ENCODE measurements at places on chromosomes 16 and 17. TPM values are rescaled to one million over a fixed set of nuclear protein-coding genes. Genes with fewer than 3 reads are reported as not detected.

The ATP2C2 gene
- 14.2 TPM for total RNA-seq

The COPZ2 gene
- 4.8 TPM for total RNA-seq

The CHST4 gene
- total RNA-seq = not detected

The STH gene
- not detected for total RNA-seq

The ORMDL3 gene
- 44.1 TPM for total RNA-seq

The COX4I1 gene
- total RNA-seq = 442 TPM

The PPP1R27 gene
- total RNA-seq = not detected

The CD300E gene
- under 0.01 TPM for total RNA-seq

The TBX21 gene
- not detected for total RNA-seq

The ZNF423 gene
- under 0.01 TPM for total RNA-seq

The CBLN1 gene
- not detected for total RNA-seq

The PLA2G10 gene
- not detected for total RNA-seq

The TLCD2 gene
- total RNA-seq = 6.0 TPM

The HSD17B1 gene
- 19.5 TPM for total RNA-seq

The KRT17 gene
- 29,975 TPM for total RNA-seq

The DEXI gene
- total RNA-seq = 60.2 TPM

The CCDC78 gene
- total RNA-seq = 2.2 TPM

The MKS1 gene
- total RNA-seq = 9.4 TPM

The BICDL2 gene
- 10.4 TPM for total RNA-seq

The MMP25 gene
- total RNA-seq = 0.24 TPM

The UBE2G1 gene
- 63.3 TPM for total RNA-seq

The CIITA gene
- 0.24 TPM for total RNA-seq

The TMC8 gene
- total RNA-seq = 0.48 TPM

The SDR42E1 gene
- 31.8 TPM for total RNA-seq

The TERB1 gene
- 0.21 TPM for total RNA-seq

Data from tracheal epithelial cell (primary cell).